ENCODE measurements at places on chromosomes 16 and 17. TPM values are rescaled to one million over a fixed set of nuclear protein-coding genes. Genes with fewer than 3 reads are reported as not detected.

- no peak for DNase-seq
These were observed 66.1 kb upstream of the SIAH1 start for GRCh38 chr16:48451323-48451722.

HSD3B7 gene
- 16.4 TPM for total RNA-seq

GRCh38 chr17:12133183-12133582, 112.5 kb downstream of the MAP2K4 start:
- no peak for DNase-seq

DNA sequence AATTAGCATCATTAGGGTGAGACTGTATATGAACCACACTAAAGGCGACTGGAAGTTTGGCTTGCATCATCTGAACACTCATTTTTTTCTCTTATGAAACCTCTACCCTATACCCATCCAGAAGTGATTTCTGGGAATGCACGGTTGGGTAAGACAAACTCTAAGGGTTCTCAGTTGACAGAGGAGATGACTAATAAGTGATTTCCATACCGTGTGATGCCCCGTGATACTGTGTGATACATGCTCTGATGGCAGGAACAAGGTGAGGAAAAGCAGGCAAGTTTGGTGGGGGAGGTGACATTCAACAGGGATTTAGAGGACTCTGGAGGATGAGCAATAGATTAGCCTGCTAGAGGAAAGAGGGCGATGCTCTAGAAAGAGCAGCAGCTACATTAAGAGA, 156.4 kb upstream of the CCL2 start:
- DNase-seq: no peak

OTOA gene
- 0.21 TPM for total RNA-seq

SPATA32 gene
- total RNA-seq: not detected

DNA sequence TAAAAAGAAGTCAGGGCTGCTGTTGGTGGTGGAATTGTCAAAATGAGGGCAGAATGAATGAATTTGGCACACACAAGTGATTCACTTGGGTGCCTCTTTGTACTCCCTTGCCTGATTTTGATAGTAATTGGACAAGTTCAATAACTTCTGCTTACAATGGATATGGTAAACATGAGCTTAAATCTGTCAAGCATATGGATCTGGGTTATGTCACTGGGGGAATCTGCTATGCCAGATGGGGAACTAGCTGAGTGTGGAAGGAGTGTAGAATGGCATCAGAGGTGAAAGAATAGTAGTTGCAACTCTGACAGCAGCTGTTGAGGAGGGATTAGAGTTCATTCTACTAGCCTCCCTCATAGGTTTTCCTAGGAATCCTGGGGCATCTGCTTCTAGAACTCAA, 724.2 kb upstream of the CDH8 start:
- DNase-seq: no peak

DNA sequence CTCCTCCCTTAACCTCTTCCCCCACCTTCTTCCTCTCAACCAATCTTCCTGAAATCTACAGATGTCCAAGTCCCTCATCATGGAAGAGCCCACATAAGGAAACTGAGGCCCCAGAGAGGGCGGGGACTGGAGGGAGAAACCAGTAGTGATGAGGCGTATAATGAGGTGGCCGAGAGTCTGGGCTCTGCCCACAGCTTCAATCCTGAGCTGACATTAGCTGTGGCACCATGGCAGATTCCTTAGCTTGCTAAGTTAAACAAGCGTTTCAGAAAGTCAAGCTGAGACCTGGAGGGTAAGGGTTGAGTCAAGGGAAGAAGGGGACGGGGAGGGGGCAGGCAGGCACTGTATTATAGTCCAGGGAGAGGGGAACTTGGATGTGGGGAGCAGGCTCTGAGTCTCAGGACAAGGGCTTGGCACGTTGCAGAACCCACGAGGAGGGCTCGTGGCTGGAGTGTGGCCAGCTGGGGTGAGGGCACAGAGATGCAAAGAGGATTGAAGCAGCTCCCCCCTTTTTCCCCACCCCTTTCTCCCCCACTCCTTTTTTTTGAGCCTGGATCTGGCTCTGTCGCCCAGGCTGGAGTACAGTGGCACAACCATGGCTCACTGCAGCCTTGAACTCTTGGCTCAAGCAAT, 13.3 kb downstream of the ARHGAP23 start:
- no peak for DNase-seq

- DNase-seq: no peak
These were observed 199.4 kb upstream of the CACNG5 start for GRCh38 chr17:66635386-66636045.

BCL6B gene
- 0.95 TPM for total RNA-seq

ARL5C gene
- not detected for total RNA-seq

DNA sequence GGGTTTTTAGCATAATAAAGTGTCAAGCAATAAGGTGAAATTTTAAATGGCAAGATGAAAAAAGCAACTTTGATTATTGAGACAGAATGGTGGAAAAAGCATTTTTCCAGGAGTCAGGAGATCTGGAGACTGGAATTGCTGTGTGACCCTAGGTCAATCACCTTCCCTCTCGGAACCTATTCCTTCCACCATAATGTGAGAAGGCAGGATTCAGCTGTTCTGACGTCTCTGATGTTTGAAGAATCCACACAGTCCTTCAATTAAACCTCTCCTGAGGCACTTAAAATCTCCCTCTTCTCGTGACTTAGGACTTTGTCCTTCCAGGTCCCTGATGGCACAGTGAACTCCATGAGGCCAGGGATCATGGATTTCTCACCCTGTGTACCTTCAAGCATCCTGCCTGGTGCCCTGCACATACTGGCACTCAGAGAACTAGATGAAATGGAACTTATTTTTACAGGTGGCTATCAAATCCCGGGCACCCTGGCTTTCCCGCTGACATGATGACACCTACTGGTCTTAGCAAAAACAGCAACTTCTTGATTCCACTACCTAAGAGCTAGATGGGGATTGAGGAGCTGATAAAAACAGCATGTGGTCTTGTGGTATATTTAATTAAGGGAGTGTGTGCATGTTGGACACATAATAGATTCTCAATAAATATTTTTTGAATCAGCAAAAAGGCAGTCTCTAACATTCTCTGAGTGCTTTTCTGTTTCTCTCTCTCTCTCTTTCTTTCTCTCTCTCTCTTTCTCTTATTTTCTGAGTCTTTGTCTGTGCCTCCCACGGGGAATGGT, 2.3 kb upstream of the CCDC182 start:
- no peak for DNase-seq

GPR142 gene
- not detected for total RNA-seq
